G401 (cell line): ENCODE measurements at places on chromosomes 12 and 14. TPM values are rescaled to one million over a fixed set of nuclear protein-coding genes. Genes with fewer than 3 reads are reported as not detected.

- DNase-seq = no peak
These were observed 384.1 kb downstream of the ALG10 start for GRCh38 chr12:34406228-34406995.

The INHBC gene
- total RNA-seq = not detected in 2 replicates

DNA sequence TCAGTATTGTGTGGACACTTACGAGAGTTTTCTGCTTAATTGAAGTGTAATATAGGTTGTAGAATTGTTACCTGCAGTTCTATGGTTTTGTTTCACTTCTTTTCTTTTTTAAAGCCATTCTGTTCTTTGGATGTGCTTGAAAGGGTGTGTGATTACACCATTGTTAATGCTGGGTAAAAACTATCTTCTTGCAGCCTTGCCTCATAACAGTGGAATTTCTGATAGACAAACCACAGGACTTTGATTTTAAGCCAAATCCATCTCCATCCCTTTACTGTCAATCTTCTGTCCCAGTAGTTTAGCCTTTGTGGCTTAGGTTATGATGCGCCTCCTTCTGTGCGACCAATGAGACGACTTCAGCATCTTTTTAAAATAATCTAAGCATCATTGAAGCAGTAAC lies 182.3 kb downstream of the PELI2 start:
- no peak for DNase-seq

GRCh38 chr14:55625481-55625880 lies 45.5 kb downstream of the KTN1 start:
- no peak for DNase-seq

The TMEM119 gene
- total RNA-seq = 0.58 and 7.3 TPM in 2 replicates
